ENCODE measurements at places on chromosomes 16 and 17.

GRCh38 chr16:72841506-72841905 lies 206.4 kb downstream of the ZFHX3 start:
- DNase-seq: no peak

GRCh38 chr16:75052481-75053202 lies 53.8 kb downstream of the ZNRF1 start:
- DNase-seq: no peak

- DNase-seq: no peak
These were observed 3.7 kb upstream of the PER1 start for GRCh38 chr17:8155996-8156245.

DNA sequence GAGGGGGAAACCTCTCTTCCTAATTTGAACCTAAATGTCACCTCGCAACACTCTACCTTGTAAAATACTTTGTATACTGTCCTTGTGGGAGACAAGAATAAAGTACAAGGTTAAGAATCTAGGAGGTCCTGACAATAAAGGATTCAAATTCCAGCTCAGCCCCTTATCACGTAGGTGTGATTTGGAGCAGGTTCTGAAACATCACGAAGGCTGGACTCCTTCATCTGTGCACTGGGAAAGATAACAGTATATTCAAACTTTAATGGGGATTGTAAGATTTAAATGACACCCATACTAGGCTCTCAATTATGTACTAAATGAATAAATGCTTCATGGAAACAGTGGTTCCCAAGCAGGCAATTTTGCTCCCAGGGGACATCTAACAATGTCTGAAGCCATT lies 2.1 kb downstream of the TXNDC11 start:
- DNase-seq: no peak

DNA sequence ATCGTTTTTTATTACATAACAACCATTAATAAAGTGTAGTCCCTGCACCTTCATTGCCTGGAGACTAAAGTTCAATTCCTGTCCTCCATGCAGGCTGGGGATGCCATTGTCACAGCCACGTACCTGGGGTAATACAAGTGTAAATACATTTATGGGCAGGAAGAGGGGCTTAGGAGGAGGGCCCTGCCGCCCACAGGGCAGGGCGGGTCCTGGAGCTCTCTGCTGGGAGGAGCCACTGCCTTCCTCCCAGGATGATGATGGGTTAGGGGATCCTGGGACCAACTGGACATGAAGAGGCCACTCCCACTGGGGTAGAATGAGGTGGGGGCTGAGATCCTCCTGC lies 44.1 kb upstream of the SLC38A10 start:
- DNase-seq: no peak

- no peak for DNase-seq
These were observed 286.1 kb downstream of the SNX29 start for GRCh38 chr16:12262454-12263180.

GRCh38 chr17:59372138-59372751 lies 40.8 kb downstream of the YPEL2 start:
- DNase-seq: no peak

DNA sequence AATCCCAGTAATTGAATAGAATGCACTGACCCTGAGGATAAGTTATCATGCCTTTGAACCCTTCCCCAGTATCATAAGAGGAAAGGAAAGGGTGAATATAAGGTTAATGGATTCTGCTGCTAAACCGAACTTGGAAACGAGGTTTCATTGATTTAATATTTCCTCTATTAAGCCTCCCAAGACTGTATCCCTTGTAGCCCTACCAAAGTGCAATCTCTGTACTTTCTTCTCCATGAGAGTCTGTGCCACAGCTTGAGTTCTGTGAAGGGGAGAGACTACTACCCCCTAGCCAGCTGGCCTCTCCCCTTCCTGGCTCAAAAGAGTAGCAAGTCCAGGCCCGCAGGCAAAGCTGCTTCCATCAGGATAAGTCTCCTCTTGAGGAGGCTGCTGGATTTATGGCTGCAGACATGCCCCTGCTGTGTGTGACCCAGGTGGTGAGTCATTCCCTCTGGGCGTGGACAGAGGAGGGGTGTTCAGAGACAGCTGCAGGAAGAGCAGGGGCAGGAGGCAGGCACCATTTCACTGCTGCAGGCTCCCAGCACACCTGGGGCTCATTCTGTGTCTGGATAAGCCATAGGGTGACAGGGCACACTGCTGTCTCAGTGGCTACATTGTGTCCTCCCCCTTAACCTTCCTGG lies 58.4 kb downstream of the TOM1L2 start:
- DNase-seq: no peak

DNA sequence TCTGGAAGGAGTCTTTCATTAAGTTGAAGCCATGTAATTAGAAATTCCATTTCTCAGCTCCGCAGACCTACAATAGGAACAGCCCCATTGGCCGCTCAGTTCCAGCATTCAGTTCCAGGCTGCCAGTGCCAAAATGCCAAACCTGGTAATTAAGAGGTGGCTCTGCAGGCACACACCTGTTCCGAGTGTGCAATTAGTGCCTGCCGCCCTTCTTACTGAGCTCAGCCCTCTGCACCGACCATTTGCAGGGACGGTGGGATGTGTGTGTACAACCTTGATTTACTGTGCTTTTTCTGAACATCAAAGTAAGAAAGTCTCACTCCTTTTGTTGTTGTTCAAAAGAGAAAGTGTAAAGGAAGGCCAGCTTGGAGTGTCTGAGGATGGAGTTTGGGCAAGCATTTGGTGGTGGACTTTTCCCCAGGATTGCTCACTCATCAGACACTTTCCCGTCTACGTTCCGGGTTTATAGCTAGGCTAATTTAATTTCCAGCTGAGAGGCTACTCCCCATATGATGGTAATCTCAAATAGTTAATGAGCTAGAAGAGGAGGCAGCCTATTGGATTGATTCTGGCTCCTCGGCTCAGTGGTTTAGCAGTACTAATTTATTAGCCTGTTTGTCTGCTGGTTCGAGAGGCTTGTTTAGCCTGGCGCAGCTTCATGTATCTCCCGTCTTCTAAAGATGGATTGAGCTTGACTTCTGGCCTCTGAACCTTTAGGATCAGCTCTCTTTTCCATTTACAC lies 20.0 kb downstream of the HS3ST3B1 start:
- no peak for DNase-seq

- DNase-seq: no peak
These were observed 43.5 kb downstream of the MAP1LC3B start for GRCh38 chr16:87435372-87436224.

- DNase-seq: no peak
These were observed 4.3 kb downstream of the KCNJ2 start for GRCh38 chr17:70173681-70174080.

DNA sequence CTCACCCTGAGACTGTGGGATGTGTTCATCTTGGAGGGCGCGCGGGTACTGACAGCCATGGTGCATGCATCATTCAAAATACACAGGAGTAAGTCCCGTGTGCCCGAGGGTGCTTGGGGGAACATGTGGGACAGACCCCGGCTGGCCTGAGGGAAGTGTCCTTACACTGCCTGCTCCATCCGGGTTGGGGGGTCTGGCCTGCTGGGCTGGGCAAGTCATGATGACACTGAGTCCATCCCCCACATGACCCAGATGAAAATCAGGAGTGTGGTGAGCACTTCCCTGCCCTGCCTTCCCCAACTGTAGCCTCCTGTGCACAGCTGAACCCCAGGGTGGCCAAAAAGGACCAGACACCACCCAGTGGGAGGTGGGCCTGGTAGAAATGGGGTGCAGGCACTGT lies 10.8 kb downstream of the TBC1D26 start:
- no peak for DNase-seq

- no peak for DNase-seq
These were observed 8.7 kb downstream of the COX10 start for GRCh38 chr17:14078027-14078426.

DNA sequence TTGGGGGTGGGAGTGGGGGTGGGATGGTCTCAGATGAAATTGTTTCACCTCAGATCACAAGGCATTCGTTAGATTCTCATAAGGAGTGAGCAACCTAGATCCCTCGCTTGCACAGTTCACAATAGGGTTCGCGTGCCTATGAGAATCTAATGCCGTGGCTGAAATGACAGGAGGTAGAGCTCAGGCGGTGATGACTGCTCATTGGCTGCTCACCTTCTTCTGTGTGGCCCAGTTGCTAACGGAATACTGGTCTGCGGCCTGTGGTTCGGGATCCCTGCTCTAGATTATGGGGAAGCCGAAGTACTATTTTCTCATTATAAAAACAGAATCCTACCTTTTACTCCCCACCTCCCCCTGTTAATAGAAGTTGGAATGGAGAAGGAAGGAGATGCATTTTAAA lies 18.9 kb downstream of the CLTC start:
- DNase-seq: no peak

- no peak for DNase-seq
These were observed 10.6 kb upstream of the CD300A start for GRCh38 chr17:74455821-74456220.

GRCh38 chr16:88264641-88265285 lies 118.0 kb upstream of the ZNF469 start:
- DNase-seq: peak; percentile 7

GRCh38 chr17:71496552-71496951 lies 624.3 kb upstream of the SOX9 start:
- DNase-seq: no peak

DNA sequence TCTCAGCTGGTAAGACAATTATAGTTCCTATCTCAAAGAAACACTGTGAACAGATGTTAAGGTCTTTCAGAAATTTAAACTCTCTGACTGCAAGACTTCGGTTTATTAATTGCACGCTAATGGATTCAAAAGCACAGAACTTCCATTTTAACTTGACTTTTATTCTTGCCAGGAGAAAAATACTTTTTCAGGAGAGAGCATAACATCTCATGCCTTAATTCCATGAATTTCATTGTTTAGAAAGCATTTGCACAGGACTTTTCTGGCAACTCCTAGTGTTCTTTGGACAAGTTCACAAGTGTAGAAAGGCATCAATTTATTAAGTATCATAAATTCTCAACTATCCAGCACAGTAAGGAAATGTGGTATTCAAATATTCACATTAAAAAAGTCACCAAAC lies 22.4 kb downstream of the STX8 start:
- DNase-seq: no peak

- DNase-seq: no peak
These were observed 16.9 kb downstream of the TERF2 start for GRCh38 chr16:69368866-69369265.

GRCh38 chr16:82042846-82043245 lies 7.8 kb downstream of the HSD17B2 start:
- no peak for DNase-seq

- no peak for DNase-seq
These were observed 906.9 kb upstream of the SOX9 start for GRCh38 chr17:71213936-71214335.

- no peak for DNase-seq
These were observed 9.1 kb downstream of the FOXK2 start for GRCh38 chr17:82528484-82529265.

DNA sequence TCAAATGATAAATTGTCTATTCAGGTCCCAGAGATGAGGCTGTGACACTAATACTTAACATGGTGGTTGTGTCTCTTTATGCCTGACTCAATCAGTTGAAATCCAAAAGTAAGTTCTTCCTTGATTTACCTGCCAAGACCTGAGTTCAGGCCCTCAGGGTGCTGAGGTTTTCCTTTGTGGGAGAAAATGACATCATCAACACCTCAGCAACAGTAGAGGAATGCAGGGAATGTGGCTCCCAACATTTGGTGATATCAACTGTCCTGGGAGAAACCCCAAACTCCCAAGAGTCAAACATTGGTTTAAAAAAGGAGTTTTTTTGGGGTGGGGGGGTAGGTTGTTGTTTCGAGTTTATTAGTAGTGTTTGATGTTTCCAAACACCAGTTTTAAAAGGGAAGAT lies 14.7 kb downstream of the RNF43 start:
- DNase-seq: no peak

GRCh38 chr16:10250137-10250828 lies 68.1 kb upstream of the GRIN2A start:
- DNase-seq: no peak

- DNase-seq: no peak
These were observed 11.9 kb upstream of the AURKB start for GRCh38 chr17:8222380-8222629.

DNA sequence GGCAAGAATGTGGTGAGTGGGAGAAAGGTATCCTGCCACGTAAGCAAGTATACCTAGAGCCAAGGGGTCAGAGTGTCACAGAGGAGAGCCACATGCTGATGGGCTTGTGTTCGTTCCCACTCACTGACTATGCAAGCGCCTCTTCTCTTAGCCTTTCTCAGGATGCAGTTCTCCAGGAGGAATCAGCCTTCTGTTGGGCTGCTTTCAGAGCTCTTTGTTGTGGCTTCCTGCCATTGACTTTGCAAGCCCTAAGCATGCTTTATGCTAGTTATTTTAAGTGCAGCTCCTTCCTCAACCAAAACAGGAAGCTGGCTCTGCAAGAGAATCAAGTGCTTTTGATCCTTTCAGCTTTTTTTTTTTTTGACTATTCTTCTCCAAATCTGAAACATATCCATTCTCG lies 66.6 kb downstream of the SIAH1 start:
- DNase-seq: peak; percentile 25

DNA sequence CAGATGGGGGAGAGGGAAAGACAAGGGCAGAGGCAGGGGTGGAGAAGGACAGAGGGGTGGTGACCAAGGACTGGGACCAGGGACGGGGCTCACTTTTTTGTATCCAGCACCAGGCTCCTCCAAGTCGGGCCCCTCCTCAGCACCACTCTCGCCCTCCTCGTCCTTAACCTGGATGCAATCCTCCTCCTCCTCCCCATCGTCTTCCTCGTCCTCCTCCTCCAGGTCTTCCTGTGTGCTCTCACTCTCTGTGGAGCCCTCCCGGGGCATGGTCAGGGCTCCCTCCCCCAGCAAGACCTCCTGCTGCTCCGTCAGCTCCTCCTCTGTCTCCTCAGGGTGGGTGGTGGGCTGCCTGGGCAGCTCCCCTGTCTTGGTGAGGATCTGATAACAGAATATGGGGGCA lies 16.8 kb downstream of the G6PC3 start:
- no peak for DNase-seq

GRCh38 chr16:19177111-19177739 lies 9.2 kb downstream of the SYT17 start:
- DNase-seq: no peak

DNA sequence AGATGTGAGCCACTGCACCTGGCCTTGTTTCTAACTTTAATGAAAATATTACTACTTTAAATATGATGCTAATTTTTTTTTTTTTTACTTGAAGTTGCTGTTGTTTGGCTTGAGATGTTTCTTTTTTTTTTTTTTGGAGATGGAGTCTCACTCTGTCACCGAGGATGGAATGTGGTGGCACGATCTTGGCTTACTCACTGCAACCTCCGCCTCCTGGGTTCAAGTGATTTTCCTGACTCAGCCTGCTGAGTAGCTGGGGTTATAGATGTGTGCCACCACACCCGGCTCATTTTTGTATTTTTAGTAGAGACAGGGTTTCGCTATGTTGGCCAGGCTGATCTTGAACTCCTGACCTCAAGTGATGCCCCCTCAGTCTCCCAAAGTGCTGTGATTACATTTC lies 23.6 kb downstream of the IGSF6 start:
- no peak for DNase-seq
